ENCODE measurements at places on chromosomes 1 and 21.

GRCh38 chr1:93865253-93865652 lies 13.8 kb downstream of the DNTTIP2 start:
- DNase-seq = peak; percentile 45

DNA sequence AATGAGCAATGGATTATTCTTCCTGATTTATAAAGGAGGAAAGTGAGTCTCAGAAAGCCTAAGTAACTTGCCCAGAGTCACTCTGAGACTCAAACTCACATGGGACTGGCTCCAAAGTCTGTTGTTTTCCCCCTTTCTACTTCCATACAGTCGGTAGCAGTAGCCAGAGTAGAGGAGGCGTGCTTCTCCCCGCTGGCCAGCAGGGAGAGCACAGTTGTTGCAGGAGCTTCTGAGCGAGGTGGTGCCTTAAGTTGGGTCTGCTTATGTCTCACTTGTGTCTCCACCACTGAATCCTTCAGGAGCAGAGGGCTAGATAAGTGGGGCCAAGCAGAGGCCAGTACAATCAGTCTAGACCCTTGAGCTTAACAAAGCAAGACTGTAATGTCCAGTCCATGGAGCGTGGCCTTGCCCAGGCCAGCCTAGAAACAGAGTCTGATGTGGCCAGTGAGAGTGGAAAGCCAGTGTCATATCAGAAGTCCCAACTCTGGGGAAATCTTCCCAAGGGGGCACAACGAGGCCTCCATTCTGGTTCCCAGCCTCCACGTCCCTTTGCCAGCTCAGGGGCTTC lies 181.9 kb downstream of the ZSCAN20 start:
- peak; percentile 28 for DNase-seq

- no peak for DNase-seq
Observed at GRCh38 chr1:201455098-201455497, 13.9 kb downstream of the PHLDA3 start.

- DNase-seq = no peak
Observed at GRCh38 chr1:42937836-42938644, 20.6 kb downstream of the SLC2A1 start.

GRCh38 chr21:40902993-40903392 lies 56.0 kb upstream of the DSCAM start:
- no peak for DNase-seq

- DNase-seq = peak; percentile 79
Observed at GRCh38 chr1:182616130-182617013, 12.2 kb upstream of the RGS16 start.

GRCh38 chr1:53417074-53417511 lies 42.1 kb upstream of the DMRTB1 start:
- DNase-seq = no peak

- DNase-seq = no peak
Observed at GRCh38 chr1:165807613-165808012, 19.8 kb upstream of the UCK2 start.

All from foreskin fibroblast (primary cell).